Stimulated activated CD4-positive, alpha-beta T cell treated with anti-CD3 and anti-CD28 coated beads, Interleukin-12 subunit alpha, Interleukin-12 subunit beta, amount 100 ng/mL, for 24 hours (primary cell): ENCODE measurements at places on chromosomes 13 and 19.

GRCh38 chr13:35923347-35923746 lies 207.8 kb downstream of the DCLK1 start:
- no peak for DNase-seq

GRCh38 chr19:42269478-42270345 lies 660 bp downstream of the CIC start:
- DNase-seq = no peak

DNA sequence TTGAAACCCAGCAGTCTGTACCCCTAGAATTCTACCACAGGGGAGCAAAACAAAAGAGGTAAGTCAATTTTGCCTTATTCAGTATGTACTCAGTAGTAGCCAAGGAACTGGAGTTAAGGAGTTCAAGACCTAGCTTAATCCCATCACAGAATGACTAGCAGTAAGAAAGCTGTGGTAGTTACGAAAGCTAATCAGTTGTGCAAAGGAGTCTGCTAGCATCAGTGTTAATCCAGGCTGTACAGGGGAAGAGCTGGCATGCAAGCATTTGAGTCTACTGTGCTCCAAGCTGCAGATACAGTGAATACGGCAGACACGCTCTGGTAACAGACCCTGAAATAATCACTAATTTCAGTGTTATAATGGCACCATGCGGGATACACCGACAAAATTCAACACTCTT lies 4.7 kb downstream of the DNMT1 start:
- no peak for DNase-seq

GRCh38 chr13:95199896-95200295 lies 101.4 kb downstream of the ABCC4 start:
- no peak for DNase-seq

- no peak for DNase-seq
Measured at GRCh38 chr19:15248648-15249527, 16.6 kb upstream of the EPHX3 start.

- DNase-seq = no peak
Measured at GRCh38 chr19:5914358-5914774, 312 bp downstream of the CAPS start.

DNA sequence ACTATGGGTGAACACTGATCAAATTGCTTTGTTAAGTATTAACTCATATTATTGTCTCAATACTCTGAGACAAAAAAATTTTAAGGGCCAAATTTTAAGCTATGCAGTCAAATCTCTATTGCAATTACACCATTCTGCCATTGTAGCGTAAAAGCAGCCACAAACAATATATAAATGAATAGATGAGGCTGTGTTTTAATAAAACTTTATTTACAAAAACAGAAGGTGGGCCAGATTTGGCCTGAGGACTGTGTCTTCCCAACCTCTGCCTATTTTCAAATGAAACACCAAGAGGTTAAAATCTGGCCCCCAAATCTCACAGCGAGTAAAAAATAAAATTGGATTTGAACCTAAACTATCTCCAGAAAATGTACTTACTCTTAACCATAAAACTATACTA lies 51.7 kb downstream of the MBD3L2B start:
- DNase-seq = no peak

DNA sequence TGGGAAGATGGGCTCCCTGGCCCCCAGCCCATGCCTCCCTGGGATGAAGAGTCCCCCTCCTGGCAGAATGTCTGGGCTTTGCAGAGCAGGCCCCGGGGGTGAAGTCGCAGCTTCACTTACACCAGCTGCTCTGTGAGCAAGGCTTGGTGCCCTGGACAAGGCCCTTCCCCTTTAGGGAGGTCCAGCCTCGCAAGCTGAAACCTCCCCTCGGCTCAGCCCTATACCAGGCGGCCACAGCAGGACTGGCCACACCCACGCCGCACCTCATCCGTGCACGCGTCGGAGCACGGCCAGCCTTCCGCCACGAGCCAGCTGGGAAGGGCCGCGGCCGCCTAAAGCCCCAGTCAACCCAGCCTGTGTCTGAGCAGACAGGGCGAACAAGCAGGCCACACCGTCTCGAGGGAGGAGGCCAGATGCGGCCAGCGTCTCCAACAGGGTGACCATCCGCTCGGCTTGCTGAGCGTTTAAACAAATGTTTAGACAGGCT lies 83.2 kb upstream of the MCF2L start:
- DNase-seq = no peak
